Suppressor macrophage (primary cell): ENCODE measurements at places on chromosomes 7 and 10.

DNA sequence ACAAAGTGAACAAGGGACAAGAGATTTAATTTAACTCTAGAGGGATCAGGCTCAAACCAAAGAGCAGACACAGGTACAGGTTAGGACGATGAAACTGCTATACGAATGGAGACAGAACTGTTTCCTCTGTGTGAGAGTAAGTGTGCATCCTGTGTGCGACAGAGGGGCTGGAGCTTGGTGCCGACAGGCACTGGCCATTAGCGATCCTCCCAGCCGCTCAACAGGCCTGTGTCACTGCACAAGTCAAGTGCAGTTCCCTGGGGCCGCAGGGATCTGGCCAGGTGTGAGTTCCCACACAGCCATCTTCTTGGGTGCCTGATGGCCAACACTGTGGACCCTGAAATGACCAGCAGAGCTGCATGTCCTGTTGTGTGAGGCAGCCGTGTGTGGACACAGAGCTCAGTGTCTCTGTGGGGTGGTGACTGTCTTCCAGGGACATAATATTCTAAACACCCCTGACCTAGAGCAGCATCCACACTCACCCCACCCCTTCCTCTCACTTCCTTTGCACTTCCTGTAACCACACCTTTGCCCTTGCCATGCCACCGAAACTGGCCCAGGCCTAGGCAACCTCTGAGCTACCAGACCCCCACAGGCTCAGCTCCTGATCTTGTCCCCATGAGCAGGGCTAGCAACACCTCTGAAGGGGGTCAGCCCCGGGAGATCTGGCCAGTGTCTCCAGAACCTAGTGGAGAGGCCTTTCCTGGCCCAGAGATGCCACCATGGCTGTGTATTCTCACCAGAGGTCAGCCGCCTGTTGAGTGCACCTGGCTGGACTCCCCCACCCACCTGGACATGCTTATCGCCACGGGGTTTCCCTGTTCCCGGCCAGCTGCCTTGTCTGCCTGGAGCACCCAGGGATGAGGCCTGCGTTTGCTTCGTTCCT lies 11.7 kb upstream of the TBRG4 start:
- no peak for DNase-seq

GRCh38 chr7:37786741-37787569 lies 61.4 kb upstream of the NME8 start:
- DNase-seq, result peak; percentile 64

GRCh38 chr10:102402512-102402896 lies 7.0 kb downstream of the NFKB2 start:
- no peak for DNase-seq

GRCh38 chr10:109911903-109912302 lies 11.4 kb downstream of the XPNPEP1 start:
- DNase-seq, result no peak

DNA sequence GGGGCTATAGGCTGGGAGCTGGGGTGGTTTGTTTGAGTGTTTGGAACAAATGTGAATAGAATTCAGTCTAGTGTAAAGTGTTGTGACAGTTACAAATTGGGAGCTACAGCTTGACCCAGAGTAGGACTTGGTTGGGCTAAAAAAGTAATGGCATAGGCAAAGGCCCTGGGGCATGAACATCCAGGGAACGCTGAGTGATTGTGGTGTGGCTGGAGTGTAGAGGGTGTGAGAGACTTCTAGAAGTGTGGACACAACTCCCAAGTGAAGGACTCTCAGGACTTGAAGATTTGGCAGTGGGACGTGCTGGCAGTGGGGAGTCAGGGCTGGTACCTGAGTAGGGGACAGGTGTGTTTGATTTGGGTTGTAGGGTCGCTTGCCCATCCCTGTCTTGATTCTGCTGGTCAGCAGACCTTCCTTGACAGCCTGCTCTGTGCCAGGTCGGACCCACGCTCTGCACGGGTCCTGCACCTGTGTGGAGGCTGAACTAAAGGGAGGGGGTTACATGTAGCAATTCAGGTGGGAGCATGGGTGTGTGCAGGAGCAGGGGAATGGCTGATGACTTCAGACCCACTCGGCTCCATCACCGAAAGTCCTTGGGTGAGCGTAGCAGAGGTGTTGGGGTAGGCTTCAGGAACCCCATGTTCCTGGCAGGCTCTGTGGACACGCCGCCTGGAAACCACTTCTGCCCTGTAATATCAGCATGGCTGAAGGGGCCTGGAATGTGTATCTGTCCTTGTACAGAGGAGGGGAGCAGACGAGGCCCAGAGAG lies 43.3 kb downstream of the ZMIZ1 start:
- DNase-seq, result no peak

DNA sequence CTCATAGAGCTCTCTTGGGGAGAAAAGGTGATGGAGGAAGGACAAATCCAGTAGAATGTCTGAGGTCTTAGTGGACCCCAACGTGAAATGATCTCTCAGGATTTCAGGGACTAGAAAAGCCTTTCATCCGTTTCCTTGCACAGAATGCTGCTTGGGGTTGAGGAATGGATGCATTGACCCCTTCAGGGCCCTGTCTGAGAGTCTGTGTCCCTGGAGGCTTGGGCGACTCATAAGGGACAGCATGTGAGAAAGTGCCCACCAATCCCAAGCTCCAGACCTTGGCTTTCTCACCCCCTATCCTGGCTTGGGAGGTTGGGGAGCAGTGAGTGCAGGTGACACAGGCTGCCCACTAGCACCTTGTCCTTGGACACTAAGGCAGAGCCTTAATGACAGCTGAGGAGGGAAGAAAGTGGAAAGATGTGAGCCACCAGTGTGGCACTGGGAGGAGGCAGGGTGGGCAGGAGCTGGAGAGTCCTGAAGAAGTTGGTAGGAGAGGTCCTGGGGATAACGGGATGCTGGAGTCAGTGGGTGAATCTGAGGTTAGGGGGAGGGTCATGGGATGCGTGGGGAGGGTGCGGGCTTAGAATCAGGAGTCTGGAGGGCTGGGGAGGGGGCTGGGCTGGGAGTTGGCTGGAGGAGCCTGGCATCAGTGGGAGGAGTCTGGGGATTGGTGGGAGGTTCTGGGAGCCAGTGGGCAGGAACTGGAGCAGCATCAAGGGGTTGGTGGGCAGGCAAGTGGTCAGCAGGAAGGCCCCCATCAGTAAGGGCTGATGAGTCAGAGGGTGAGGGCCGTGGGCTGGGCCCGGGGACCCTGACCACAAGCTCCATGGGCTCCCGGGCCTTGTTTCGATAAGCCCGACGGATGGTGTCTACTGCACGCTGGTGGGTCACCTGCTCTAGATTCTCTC lies 8.6 kb downstream of the LZTS2 start:
- DNase-seq, result no peak

DNA sequence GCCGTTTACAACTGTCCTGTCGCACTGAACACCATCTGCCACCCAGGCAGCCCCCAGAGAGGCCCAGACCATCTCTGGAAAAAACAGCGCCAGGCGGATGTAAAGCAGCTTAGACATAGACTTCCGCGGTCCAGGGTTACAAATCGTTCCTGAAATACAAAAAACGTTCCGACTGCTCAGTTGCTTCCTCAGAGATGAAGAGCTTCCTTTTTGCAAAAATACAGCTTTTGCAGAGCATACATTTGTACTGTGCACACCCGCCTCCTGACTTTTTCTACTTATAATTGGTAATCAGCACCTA lies 11.4 kb downstream of the DAGLB start:
- peak; percentile 82 for DNase-seq

DNA sequence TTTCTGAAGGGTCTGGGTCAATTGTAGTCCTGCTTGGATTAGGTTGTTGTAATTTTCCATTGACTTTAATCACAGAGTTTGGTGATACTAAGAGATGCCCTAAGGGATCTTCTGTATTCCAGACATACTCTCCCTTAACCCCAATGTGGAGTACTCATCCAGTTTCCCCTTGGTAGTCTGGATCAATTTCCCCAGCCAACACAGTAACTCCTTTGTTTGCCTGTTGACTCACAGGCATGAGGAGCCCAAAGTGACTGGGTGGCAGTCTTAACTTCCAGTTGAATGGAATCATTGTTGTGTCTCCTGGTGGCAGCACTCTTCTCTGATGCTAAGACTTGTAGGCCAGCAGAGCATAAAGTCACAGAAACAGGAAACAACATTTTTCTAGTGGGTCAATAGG lies 41.5 kb upstream of the PIK3CG start:
- peak; percentile 29 for DNase-seq

DNA sequence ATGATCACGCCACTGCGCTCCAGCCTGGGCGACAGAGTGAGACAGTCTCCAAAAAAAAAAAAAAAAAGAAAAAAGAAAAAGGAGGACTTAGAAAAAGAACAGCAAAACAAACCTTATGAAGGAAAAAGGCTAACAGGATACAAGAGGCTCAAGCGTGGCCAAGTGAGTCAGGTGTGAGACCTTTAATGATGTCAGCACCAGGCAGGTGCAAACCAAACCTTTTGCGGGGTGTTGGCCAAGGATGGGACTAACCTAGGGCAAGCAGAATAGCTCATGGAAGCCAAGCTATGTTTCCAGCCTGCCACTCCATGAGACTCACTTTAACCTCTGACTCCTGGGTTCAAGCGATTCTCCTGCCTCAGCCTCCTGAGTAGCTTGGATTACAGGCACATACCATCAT lies 11.3 kb upstream of the GNA12 start:
- no peak for DNase-seq

DNA sequence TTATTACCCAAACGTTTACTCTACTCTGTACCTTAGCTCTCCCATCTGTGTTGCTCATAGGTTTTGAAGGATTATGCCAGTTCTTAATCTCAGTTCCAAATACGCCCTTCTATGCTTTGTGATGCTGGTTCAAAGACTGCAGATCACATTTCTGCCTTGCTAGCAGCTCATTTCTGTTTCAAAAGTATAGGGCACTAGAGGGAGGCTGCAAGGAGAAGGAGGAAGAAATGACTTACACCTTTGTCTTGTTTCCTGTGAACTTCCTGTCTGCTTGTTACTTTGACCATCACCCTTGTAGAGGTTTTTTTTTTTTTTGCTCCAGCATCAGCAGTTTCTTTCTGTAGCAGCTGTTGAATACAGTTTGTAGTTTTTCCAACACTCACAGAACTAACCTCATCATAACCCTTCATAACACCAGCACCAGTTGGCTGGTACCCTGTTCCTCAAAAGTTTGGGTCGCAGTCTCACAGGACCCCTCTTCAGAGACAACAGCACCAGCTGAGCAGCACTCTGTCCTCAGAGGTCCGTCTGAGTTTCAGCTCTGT lies 16.5 kb downstream of the SLK start:
- DNase-seq, result no peak

- DNase-seq, result no peak
Observed at GRCh38 chr10:133033742-133034048, 54.0 kb upstream of the ADGRA1 start.

DNA sequence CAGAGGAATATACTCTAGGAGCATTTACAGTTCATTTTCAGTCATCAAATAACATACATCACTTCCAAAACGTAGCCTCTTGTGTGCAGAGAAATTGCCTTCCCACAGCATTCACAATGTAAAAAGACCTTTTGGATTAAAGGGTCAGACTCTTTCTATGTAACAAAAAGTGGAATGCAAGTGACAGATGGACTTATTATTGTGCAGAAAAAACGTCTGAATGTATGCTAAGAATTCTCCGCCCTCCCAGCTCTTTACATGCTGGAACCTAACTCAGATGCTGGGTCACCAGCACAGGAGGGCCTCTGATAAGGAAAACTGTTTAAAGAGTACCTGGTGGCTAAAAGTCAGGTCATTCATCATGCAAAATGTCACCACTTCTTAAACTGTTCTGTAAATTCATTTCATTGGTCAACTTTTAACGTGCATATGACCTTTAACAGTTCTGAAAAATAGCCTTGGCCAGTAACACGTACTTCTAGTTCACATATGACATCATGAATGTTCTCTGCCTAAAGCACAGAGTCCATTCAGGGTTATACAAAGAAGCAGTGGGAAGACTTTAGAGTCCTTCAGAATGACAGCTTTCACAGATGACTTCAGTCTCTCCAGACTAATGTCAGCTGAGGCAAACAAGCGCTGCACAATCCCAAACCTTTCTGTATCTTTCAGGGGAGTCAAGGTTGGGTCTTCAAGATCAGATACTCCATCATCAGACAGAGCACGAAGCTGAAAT lies 58.6 kb downstream of the GSDME start:
- DNase-seq, result no peak

- no peak for DNase-seq
Observed at GRCh38 chr7:134153493-134154136, 26.5 kb downstream of the LRGUK start.

DNA sequence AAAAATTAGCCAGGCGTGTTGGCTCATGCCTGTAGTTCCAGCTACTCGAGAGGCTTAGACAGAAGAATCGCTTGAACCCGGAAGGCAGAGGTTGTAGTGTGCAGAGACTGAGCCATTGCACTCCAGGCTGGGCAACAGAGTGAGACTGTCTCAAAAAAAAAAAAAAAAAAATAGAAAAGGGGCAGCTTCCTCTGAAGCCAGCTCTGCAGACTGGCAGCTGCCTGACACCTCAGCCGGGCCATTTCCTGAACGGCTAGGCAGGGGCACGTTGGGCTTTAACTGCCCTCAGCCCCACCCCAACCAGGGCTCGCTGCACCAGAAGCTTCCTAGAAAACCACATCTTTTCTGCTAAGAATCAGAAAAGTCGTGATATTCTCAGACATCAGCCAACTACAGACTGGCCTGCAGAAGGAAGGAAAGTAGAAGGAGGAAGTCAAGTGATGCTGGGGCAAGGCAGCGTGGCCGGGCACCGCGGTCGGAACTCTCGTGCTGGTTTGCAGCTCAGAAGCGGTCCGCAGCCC lies 38.0 kb downstream of the PRKAG2 start:
- DNase-seq, result peak; percentile 85

GRCh38 chr10:47406870-47407691 lies 23.0 kb upstream of the ZNF488 start:
- DNase-seq, result no peak

DNA sequence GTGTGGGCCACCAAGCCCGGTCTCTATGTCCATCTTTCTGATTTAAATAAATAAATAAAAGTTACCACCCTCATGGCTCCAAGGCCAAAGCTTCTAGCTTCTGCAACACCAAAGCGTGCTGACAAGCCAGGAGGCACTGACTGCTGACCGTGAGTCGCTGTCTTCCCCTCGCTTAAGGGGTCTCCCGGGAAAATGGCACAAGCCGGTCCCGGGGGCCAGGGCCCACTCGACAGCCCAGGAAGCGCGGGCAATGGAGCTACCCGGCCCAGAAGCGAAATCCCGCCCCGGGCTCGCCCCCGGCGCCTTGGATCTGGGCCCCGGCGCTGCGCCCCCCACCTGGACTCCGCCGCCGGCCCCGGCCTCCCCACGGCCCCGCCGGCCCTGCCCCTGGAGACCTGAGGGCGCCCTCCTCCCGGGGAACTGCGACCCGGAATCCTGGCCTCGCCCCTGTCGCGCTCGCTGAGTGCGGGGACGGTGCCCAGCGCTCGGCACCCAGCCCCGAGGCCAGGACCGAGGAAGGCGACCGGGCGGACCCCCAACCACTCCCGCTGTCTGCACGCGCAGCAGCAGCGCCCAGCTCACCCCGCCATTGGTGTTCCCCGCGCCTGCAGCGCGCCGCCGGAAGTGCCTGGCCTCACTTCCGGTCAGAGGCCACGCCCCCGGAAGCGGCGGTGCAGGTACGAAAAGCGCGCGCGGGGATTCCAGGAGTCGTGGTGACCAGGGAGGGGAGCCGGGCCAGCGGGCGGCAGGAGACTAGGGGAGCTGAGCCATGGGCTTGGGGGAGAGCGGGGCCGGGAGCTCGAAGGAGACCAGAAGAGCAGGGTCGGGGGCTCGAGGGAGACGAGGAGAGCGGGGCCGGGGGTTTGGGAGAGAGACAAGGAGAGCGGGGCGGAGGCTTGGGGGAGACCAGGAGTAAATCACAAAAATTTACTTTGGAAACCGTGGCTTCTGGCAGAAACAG lies at the start of the genes MRM2 and NUDT1:
Gene MRM2, minus strand, starts transcription at position 626 of the 961 bp plus-strand sequence. Its CDS starts 36 bp downstream, at position 590.
Gene NUDT1, plus strand, starts transcription at position 647 of the 961 bp plus-strand sequence. CDS start 2,349 bp downstream, outside the sequence.
- DNase-seq, result peak; percentile 94
